AG08395 (cell line): ENCODE measurements at places on chromosomes 2 and 18.
A peak's percentile ranks its signal among the peaks of the same experiment; 100 is the strongest.

DNA sequence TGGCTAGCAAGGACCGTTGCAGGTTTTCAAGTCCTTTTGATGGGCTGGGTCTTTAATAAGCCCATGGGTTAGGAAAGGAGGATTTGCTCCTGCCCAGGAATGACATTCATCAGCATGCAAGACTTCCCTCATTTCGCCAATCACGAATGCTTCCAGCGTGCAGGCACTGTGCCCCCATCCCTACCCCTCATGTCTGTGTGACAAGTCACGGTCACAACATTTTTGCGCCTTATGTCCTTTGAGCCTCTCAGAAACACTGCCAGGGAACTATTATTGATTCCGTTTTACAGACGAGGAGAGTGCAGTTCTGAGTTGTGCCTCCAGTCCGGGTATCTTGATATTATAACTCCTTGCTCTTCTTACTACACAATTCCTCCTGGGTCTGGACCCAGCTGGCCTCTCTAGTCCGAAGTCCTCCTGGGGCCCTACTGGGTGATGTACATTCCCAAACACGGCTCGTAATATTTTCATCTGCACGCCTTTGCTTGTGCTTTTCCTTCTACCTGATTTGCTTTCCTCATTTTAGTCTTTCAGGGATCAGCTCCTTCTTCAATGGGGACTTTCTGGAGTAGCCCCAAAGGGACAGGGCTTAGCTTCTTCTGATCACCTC lies 101.8 kb upstream of the MYCN start:
- DNase-seq: no peak

GRCh38 chr18:22639561-22639960 lies 221.8 kb upstream of the CTAGE1 start:
- no peak for DNase-seq

- peak; percentile 55 for DNase-seq
Observed at GRCh38 chr18:21820033-21820810, 79.6 kb downstream of the MIB1 start.

DNA sequence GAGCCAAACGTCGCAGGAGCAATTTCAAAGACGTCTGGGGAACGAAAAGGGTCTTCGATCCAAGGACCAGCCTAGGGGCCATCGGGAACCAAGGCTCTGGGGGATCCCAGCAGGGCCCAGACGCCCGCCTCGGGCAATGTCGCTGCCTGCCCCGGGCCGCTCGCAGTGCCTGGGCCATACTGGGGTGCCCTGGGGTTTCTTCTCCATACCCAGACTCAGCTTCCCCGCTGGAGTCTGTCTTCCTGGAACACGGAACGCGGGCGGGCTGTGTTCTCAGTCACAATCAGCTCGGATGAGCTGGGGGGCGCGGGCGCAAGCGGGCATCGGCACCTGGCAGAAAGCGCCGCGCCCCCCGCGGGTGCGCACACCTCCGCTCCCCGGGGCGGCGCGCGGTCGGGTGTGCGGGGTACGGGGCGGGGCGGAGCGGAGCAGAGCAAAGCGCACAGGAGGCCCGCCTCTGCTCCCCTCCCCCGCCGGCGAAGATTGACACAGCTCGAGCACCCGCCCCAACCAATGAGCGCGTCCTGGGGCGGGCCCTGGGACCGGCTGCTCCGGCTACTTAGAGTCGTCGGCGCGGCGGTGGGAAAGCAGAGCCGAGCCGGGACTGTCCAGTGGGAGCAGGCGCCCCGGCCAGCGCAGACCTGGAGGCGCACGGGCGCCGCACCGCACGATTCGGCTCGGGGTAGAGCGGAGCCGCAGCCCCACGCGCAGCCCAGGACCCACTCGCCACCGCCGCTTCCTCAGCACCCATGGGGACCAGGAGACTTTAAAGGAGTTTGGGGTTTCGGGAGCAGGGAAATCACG lies at the start of gene LRATD1:
Gene LRATD1 (plus strand): TSS at position 585 of the 804 bp plus-strand sequence. CDS start 1,263 bp downstream, outside the sequence.
- DNase-seq: peak; percentile 91

DNA sequence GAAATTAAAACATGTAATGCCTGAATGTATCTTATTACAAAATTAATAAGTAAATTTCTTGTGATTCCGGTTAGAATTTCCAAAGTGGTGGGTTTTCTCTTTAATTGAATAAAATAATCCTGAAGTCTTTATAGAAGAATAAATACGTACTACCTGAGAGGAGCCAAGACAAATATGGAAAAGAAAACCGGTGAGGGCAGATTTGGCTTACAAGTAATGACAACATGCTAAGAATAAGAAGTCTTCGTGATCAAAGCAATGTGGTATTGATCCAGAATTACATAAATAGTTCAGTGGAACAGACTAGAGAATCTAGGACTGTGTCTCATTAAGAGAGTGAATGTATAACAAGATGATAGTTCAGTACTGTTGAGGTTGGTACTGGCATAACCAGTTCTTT lies 167.5 kb downstream of the NEDD4L start:
- DNase-seq: no peak

- DNase-seq: no peak
Observed at GRCh38 chr2:33358878-33359277, 117.6 kb upstream of the RASGRP3 start.

GRCh38 chr2:31947871-31948270 lies 62.9 kb downstream of the MEMO1 start:
- DNase-seq: no peak

- no peak for DNase-seq
Observed at GRCh38 chr2:134379722-134380121, 125.8 kb downstream of the MGAT5 start.

DNA sequence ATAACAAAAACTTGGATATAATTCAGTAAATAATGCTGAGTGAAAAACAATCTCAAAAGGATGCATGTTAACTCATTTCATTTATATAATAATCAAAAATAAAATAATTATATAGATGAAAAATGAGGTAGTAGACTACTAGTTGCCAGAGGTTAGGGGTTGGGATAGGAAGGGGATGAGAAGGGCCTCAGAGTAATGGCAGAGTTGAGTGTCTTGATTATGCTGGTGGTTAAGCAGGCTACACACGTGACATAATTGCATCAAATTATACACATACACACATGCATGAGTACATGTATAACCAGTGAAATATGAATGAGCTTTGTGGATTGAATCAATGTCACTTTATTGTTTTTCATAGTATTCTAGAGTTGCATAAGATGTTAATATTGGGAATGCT lies 201.0 kb downstream of the RIT2 start:
- DNase-seq: no peak

DNA sequence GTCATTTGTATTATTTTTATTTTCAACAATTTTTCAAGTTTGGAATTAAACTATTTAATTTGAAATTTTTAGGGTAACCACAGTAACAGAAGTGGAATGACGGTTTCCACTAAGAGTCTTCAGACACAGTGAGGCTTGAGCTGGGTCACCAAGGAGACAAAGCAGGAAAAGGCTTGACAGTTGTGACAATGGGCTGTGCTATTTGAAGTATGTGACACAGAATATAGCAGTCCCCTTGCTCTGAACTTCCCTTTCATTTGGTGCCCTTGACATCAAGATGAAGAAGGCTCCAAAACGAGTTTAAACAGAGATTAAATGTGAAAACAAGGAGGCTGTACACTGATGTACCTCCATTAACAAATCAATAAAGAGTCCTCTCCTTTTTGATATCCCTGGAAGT lies 265.4 kb upstream of the DLGAP1 start:
- DNase-seq: no peak

DNA sequence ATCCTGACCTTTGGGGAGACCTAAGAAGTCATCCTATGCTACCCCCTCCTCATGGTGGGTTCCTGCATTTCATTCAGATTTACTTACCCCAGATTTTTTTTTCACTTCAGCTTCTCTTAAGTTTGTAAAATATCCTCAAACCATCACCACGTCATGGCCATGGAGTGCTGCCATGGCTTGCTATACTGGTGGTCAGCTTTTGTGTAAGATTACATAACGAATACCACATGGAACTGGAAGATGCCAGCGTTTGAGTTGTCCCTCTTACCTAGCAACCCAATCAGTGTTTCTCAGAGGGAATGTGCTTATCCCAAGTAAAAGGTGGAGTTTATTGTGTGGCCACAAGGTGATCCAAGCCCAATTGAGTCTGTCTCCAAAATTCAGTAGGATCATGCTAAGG lies 148.6 kb upstream of the ALPP start:
- DNase-seq: peak; percentile 26

- no peak for DNase-seq
Observed at GRCh38 chr2:62941413-62941812, 109.2 kb upstream of the OTX1 start.

DNA sequence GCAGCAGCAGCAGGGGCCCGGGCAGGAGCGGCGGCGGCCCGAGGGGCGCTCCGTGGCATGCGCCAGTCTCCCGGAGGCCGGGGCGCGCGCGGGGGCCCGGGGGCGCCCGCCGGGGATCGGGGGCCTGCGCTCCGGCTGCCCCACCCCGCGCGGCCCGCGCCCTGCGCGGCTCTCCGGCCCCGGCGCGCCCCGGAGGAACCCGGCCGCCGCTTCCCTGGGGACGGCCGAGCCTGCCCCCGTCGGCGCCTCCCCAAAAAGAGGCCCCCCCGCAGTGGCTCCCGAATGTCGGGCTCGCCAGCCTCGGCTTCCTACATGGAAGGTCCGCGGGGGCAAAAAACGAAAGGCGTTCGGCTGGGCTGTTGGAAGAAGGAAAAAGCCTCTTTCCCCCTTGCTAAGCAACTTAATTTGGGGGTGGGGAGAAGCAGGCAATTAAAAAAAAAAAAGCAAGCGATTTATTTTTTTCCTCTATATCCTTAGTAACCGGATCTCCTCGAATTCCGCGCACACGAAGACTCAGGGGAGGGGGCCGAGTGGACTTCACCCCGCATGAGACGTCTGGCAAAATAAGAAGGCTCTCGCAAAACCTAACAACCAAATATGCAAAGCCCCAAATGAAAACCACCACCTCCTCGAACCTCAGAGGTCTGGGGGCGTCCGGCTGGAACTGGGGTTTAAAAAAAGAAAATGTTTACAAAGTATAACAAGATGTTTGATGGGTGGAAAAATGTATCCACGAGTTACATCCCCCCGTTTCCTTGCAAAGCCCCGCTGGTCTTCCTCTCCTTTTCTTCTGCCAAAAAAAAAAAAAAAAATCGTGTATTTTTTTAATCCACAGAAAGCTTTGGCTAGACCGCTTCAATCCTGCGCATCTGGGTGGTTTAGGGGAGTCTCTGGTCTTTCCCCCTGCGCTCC lies at the start of gene SMAD7:
Gene SMAD7 (minus strand): TSS at position 430 of the 912 bp plus-strand sequence. CDS start 541 bp downstream, outside the sequence.
- no peak for DNase-seq

- no peak for DNase-seq
Observed at GRCh38 chr2:96117701-96118588, 1.6 kb upstream of the ADRA2B start.

DNA sequence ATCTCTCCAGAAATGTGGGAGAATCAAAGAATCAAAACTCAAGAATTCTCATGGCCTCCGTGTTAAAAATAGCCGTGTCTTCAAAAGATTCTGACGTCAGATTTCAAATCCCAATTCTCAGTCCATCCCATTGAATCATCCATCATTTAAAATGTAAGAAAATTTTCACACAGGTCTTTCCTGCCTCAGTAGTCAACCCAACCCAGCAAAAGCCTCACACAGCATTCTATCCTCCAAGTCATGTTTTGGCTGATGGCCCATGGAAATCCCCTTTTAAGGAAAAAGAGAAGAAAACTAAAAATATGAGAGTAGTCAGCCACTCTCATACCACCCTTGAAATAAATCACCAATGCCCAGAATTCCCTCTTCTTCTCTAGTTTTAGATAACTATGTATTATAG lies 211.8 kb downstream of the C1D start:
- no peak for DNase-seq

DNA sequence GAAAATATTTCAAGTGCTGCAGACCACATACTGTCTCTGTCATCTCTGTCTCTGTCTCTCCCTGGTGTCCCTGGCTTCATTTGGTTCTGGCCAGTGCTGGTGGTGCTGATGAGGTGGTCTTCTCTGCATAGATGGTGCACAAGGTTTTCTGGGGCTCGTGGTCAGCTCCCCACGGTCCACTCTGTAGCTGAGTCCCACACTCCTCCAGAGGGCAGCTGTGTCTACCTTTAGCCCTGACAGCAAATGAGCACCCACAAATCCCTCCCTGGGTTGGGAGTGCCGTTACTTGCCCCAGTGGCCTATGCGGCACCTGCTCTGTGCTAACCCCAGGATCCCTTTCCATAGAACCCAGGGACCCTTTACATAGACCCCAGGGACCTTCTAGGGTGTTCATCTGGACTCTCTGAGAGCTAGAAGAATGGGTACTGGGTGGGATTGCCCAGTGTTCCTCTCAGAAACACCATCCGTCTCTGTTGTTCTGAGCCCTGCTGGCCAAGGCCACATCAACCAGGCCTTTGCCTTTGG lies 129.3 kb downstream of the CAPN13 start:
- no peak for DNase-seq

- no peak for DNase-seq
Observed at GRCh38 chr18:48608581-48608980, 69.8 kb downstream of the CTIF start.

DNA sequence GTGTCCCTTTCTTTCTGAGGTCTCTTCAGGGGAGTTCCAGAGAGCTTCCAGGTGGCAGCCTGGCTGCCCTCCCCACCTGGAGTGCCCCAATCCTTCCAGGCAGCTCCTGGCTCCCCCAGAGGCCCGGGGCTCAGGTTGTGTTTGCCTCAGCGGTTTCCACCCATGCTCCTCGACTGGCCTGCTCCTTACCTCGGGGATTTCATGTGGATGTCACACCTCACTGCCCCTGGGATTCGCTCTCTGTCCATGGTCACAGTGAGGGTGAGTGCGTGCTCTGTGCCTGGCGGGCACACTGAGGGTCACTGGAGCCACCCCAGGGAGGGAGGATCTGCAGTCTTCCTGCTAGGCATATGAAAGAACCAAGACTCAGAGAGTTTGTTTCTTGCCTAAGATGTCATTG lies 2.1 kb upstream of the TOGARAM2 start:
- DNase-seq: no peak

DNA sequence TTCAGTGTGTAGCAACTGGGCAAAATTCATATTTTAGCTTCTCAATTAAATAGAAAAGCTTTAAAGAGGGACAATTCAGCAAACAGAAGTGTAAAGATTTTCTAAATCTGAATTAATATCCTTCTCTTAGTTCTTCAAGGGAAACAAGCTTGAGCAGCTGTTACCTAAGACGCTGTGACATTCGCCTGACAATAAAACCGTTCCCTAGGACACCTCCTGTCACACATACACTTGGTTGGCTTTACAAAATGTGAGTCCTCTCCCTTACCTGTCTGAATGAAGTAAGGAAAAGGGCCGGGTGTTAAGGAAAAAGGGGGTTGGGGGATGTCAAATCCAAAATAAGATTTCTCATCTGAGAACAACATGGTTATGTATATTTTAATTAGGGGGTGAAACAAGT lies 2.1 kb downstream of the SERTAD2 start:
- no peak for DNase-seq

GRCh38 chr2:29202819-29203495 lies 87.7 kb downstream of the CLIP4 start:
- no peak for DNase-seq

GRCh38 chr2:183606718-183607085 lies 482.5 kb downstream of the NUP35 start:
- DNase-seq: no peak

GRCh38 chr2:25740810-25741381 lies 67.5 kb upstream of the DTNB start:
- no peak for DNase-seq

DNA sequence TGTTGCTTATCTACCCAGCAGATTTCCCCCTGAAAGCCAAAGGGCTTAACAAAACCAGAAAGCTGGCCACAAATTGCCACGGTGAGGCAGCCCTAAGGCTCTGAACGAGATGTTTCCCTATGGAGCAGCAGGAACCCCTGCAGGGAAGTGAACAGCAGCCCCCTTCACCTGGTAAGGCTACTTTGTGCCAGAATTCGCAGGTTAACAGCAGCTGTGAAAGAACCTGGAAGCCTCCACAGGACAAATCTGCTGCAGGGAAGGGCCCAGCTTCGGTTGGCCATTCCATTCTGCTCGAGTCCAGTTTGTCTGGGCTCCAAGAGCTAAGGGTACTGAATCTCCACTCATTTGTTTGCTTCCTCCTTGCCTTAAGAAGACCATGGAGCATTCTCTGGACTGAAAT lies 175.3 kb downstream of the PDE11A start:
- DNase-seq: no peak
